ENCODE measurements at places on chromosomes 1 and 21.

GRCh38 chr1:33354707-33355316 lies 33.9 kb upstream of the A3GALT2 start:
- DNase-seq = no peak

DNA sequence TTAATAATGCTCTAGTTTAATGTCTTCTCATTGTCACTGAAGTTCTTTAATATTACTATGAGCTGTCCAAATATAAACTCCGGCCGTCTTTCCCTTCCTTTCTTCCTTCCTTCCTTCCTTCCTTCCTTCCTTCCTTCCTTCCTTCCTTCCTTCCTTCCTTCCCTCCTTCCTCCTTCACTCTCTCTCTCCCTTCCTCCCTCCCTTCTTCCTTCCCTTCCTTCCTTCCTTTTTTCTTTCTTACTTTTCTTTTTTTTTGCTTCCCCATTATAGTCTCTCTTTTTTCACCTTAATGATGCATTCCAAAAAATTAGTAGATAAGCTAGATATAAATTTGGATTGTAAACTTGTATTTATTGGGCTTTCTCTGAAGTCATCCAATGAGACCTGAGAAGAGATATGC lies 431.0 kb upstream of the ADGRL4 start:
- DNase-seq = no peak

DNA sequence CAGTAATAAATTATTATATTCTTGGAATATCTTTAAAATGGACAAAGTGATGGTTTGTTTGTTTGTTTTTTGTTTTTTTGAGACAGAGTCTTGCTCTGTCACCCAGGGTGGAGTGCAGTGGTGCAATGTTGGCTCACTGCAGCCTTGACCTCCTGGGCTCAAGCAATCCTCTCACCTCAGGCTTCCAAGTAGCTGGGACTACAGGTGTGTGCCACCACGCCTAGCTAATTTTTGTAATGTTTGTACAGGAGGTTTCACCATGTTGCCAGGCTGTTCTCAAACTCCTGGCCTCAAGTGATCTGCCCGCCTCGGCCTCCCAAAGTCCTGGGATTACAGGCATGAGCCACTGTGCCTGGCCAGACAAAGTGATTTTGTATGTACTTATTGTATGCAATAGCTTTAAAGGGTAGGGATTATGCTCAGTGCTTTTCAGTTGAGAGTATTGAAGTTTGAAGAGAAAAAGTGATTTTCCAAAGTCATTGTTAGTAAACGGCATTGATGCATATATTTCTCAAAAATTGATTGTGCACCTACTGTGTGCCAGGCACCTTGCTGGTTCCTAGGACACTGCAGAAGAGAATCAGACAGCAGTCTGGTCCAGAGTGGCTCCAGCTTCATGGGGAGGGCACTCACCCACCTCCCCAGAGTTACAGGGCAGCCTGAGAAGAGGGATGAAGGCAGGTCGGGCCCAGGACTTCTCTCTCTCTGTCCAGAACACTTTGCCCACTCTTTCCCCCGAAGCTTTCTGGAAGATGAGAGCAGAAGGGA lies 34.2 kb upstream of the TTC22 start:
- DNase-seq = no peak

DNA sequence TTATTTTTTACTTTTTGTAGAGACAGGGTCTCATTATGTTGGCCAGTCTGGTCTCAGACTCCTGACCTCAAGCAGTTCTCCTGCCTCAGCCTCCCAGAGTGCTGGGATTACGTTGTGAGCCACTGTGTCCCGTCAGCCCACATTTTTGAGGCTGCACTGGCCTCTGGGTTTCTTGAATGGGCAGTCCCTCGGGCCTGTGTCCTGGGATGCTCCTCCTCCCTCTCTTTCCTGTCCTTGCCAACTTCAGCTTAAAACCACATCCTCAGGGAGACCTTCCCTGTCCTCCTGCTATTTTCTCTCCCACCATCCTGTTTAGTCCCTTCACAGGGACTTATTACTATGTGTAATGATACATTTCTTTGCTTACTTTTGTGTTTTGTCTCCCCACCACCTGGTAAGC lies 31.4 kb upstream of the LYST start:
- DNase-seq = no peak

DNA sequence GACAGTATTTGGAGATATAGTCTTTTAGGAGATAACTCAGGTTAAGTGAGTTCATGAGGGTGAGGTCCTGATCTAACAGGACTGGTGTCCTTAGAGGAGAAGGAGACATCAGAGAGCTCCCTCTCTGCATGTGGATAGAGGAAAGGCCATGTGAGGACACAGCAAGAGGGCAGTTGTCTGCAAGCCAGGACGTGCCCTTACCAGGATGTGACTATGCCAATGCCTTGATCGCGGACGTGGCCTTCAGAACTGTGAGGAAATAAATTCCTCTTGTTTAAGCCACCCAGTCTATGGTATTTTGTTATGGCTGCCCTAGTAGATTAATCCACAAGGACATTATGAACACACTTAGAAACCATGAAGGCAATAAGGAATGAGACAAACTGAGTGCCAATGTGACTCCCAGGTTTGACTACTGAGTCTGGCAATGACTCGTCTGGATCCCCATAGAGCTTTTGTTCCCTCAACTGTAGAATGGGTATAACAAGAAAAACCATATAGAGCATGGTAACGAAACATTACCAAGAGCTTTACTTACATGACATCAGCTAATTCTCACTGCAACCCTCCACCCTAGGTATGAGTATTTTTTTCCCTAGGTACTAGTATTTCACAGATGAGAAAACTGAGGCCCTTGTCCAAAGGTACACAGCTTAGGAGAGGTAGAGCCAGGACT lies 6.5 kb downstream of the URB1 start:
- no peak for DNase-seq

DNA sequence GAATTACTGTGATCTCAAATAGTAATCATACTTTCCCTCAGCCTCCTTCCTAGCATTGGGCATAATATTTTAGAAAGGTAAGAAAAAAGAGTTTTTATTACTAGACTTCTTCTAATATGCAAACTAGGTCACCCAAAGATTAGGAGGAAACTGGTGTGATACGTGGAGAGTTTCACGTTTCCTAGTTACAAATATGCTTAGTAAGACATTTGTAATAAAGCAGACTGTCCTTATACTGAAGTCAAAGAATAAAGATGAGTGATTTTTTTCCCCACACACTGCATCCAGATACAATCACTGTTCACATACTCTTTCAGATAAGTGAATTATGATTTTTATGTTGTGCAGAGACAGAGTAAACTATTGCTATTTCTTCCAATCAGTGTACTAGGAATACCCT lies 17.9 kb downstream of the LHX8 start:
- DNase-seq = no peak

GRCh38 chr1:44220755-44221154 lies 7.5 kb downstream of the DMAP1 start:
- no peak for DNase-seq

DNA sequence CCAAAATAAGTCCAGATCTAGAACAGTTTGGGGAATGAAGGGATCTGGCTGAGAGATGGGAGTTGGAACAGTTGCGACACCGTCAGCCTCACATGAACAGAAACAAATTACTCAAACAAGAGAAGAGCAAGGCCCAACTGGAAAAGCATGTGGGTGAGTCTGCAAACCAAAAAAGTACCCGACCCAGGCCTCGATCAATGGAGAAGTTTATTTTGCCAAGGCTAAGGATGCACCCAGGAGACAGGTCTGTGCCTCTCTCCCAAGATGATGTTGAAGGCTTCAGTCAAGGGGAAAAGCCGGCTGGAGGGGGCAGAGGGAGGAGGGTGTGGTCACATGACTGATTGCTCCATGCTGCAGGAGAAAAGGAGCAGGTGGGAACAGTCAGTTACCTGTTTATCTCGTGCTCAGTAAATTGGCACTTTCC lies 42.3 kb downstream of the KRTAP10-1 start:
- no peak for DNase-seq

- no peak for DNase-seq
Measured at GRCh38 chr1:21814981-21815582, 3.0 kb downstream of the LDLRAD2 start.

DNA sequence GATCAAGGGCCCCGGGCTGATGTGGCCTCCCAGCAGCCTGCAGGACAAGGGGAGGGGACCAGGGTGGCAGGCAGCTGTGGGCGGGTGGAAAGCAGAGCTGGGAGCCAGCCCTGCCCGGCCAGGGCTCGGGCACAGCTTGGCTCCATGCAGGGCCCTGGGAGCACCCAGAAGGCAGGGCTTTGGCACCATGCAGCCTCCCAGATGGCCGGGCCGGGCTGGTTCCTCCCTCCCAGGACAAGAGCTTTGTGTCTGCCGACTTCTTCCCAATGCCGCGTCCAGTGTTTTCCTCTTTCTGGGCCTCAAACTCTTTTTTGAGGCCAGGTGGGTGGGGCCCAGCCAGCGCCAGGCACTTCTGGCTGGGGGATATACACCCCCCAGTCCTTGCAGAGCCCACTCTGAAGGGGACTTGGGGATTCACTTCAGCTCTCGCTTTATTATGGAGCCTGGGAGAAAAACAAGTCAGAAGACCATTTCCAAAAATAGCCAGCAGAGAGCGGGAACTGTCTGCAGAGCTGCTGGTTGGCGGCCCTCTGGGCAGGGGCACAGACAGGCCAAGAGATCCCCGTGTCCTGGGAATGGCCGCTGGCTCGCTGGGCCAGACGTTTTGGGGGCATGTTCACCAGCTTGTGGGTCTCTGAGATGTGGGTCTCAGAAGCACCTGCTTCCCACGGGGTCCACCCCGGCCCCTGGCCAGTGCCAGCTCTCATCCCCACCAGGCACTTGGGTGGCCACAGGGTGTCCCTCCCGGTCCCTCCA lies 103.8 kb upstream of the ARHGEF16 start:
- no peak for DNase-seq

DNA sequence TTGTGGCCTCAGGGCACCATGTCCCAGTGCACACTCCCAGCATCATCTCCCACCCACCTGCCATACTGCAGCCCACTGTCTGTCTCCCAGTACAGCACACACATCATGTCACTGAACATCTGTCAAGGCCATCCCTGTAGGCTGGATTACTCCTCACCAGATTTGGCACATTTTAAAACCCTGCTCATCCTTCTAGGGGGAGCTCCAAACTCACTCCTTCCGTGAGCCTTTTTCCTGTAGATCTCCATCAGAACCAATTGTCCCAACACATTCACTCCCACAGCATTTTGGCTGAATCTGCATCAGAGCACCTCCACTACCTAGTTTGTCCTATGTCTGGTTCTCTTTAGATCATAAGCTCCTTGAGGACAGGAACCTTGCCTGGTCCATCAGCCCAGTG lies 58.6 kb upstream of the GRIK3 start:
- no peak for DNase-seq

- no peak for DNase-seq
Measured at GRCh38 chr1:233993651-233994050, 89.2 kb downstream of the SLC35F3 start.

GRCh38 chr1:166136699-166137401 lies 30.0 kb downstream of the FAM78B start:
- no peak for DNase-seq

GRCh38 chr1:76239470-76239918 lies 164.9 kb downstream of the ST6GALNAC3 start:
- DNase-seq = no peak

DNA sequence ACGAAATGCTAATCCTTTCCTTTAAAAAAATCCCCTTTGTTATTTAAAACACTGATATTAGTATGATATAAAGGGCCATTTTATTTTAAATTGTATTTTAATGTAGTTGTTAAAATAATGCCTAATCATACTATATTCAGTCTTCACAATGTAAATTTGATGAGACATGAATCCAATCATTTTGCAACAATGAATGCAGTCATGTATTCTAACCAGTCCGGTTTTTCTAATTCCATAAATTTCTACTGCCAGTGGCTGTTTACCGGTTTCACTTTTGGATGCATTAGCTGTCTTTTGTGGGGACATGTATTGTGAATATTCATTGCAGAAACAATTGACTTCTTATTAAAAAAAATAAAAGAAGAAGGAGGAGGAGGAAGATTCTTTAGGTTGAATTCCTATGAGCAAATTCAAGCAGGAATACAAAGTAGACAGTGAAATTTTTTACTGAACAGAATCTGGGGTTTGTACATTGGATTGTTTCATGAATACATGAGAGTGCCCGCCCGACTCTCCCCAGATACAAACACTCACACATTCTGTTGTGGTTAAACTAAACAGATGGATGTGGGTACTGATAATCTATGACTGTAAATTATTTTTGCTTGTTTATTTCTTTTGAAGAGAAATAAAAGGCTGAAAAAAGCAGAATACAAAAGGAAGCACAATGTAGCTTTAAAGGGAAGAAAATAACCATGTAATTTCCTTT lies 624.8 kb upstream of the PTBP2 start:
- no peak for DNase-seq

DNA sequence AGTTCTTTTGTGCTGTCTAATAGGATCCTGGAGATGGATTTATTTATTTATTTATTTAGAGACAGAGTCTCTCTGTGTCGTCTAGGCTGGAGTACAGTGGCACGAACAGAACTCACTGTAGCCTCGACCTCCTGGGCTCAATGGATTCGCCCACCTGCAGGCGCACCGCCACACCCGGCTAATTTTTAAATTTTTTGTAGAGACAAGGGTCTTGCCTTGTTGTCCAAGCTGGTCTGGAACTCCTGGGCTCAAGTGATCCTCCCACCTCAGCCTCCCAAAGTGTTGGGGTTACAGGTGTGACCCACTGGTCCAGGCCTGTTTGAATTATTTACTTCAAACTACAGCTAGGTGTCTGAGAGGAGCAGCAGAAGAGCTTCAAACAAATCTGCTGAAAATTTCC lies 9.6 kb upstream of the SPEN start:
- DNase-seq = no peak

GRCh38 chr1:238658763-238659162 lies 727.6 kb upstream of the CHRM3 start:
- no peak for DNase-seq

GRCh38 chr1:185297982-185298381 lies 19.1 kb downstream of the IVNS1ABP start:
- DNase-seq = no peak

- no peak for DNase-seq
Measured at GRCh38 chr1:76547916-76548315, 319.4 kb upstream of the ST6GALNAC5 start.

DNA sequence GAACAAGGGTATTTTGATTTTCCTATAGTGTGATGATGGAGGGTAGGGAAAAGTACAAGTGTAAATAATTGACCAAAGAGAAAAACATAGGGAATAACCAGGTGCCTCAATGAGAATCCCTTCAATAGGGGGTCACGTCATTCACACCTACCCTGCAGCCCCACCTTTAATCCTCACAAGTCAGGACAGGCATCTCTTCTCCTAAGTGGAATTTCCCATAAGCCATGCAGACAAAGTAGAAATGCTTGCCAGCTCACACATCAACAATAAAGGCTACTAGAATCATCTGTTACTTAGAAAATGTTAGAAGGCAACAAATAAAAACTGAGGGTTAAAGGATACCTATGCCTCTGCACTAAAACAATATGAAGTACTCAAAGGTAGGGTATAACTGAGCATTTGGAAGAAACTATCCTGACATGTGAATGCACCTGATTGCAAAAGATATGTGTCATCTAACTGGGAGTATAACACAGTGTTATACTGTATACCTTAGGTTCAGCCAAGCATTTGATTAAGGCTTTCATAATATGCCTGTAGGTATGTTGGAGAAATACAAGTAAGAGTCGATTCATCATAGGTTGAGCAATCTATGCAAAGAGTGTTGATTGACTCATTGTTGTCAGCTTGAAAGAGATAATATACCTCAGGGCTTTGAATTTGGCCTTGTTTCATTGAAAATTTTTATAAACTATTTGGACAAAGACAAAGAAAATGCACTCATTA lies 32.4 kb upstream of the ATP1A1 start:
- DNase-seq = no peak

All from GM10248 (cell line).